ENCODE measurements at places on chromosomes 12 and 14.

DNA sequence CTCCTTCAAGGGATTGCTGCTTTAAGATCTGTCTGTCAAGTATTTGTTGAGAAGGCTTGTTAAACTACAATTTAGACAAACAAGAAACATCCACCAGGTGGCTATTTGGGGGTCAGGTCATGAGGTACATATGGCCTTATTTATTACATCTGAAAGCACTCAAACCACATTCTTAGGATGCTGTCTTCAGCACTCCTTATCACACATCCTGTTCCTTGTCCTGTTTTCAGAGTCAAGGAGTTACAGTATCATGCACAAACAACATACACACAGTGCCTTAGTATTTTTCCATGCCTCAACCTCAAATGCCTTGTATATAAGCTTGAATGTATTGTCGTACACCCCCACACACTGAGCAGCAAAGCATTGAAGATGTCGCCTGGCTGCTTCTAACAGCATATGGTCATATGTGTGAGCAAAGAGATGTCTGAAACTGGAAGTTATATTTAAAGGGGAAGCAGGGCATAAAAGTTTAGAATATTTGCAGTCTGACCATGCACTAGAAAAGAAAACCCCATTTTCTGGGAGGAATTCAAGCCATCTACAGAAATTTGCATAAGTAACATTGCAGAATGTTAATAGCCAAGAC is 83.8 kb downstream of the KCNMB4 start:
- no peak for DNase-seq

- DNase-seq = no peak
These were observed 94.2 kb downstream of the ETV6 start for GRCh38 chr12:11743423-11744409.

DNA sequence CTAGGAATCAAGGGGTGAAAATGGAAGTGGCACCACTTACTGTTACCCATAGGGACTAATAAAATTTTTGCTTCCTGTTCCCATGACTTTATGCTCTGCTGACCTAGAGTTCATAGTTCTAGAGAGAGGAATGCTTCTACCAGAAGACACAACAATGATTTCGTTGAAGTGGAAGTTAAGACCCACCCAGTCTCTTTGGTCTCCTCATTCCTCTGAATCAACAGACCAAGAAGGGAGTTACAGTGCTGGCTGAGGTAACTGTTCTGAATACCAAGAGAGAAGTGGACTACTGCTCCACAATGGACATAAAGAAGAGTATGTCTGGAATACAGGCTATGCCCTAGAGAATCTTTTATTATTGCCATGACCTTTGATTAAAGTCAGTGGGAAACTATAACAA is 23.5 kb upstream of the DYRK2 start:
- DNase-seq = no peak

DNA sequence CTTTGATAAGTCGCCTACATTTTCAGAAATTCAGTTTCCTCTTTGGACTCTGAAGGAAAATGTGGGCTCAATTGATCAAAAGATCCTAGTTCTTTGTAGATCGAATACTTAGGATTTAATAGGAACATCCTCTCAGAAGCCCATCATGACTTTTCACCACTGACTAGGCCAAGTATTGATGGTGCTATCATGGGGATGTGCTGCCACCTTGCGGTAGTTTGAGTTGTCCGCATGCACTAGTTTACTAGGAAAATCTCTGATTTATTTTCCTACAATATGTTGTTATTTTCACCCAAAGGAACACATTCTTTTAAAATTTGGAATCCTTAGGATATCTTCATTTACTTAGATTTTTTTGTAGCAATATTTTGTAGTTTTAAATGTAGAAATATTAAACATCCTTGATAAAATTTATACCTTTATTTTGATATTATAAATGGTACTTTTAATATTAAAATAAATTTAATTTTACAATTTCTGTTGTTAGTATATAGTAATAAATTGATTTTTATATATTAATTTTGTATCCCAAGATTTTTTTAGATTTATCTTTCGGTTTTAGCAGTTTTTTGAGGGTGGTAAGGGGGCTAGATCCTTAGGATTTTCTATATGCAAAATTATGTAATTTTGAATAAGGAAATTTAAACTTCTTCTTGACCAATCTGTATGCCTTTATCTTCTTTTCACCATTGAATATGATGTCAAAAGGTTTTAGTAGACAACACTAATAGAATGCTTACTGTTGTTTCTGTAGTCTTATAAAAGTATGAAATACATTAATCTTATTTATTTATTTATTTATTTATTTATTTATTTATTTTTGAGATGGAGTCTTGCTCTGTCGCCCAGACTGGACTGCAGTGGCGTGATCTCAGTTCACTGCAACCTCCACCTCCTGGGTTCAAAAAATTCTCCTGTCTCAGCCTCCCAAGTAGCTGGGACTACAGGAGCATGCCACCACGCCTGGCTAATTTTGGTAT is 52.9 kb upstream of the OR9K2 start:
- peak; percentile 48 for DNase-seq

DNA sequence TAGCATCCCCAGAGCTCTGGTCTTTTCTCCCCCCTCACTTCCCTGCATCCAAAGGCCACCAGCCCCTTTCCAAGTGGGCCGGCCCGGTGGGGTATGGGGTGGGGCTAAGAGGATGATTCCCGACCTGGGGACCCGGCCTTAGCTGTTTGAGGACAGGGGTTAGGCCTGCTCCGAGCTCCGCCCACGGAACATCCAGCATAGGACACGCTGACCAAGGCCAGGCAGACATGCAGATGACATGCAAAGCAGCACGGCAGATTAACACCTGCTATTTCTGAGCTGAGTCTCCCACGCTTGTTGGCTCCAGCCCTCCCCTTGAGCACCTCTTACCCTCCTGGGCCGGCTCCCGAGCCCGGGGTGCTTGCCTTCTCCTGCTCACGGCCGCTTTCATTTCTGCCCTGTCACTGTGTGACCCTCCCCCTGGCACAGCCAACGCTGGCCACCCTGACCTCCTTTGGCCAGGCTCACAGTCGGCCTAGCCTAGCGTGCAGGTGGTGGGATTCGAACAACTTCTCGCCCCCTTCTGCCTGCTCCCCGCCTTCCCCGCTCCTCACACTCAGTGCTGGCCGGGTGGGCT is 40.2 kb downstream of the TEAD4 start:
- no peak for DNase-seq

DNA sequence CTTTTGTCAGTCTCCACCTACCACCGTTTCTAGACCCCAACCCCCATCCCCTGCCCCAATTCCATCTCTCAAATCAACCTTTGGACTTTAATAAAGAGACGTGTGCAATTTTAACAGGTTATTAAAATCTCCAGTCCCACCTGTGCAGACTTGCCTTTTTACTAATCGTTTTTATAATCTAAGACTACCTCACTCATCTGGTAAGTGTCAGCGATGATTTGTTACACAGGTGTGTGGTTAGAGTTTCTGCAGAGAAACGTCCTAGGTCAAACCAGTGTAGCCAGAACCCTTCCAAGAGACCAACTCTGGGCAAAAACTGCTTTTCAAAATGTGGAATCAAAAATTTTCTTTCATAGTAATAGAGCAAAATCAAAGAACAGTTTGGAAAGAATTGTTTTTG is 60.4 kb upstream of the PELI2 start:
- no peak for DNase-seq

DNA sequence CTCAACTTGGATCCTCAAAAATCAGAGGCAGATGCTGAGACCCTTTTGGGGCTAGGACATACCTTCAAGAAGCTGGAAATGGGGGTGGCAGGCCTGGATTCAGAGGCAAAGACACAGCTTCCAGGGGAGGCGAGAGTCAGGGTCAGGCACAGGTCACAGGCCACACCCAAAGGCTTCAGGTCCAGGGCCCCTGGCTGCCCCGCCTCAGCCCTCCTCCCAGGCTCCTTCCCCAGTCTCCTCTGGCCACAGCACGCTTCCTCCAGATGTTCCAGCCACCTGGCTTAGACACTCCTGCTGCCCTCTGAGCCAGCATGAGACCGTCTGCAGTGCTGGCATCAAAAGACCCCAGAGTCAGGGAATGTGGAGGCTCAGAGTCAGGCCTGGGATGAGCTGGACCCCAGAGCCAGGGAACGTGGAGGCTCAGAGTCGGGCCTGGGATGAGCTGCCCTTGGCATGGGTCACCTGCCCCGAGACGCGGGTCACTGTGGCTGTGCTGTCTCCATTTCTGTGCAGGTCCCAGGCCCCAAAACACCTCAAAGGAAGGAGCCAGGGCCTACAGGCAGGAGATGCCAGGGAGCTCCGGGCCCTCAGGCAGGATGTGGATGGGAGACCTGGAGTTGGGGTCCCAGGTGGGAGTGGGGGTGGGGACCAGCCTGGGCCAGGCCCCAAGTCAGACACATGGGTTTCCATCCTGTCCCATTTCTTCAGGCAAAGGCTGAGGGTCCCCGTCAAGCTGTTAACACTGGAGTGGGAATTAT is 58.9 kb downstream of the DIO3 start:
- DNase-seq = no peak

DNA sequence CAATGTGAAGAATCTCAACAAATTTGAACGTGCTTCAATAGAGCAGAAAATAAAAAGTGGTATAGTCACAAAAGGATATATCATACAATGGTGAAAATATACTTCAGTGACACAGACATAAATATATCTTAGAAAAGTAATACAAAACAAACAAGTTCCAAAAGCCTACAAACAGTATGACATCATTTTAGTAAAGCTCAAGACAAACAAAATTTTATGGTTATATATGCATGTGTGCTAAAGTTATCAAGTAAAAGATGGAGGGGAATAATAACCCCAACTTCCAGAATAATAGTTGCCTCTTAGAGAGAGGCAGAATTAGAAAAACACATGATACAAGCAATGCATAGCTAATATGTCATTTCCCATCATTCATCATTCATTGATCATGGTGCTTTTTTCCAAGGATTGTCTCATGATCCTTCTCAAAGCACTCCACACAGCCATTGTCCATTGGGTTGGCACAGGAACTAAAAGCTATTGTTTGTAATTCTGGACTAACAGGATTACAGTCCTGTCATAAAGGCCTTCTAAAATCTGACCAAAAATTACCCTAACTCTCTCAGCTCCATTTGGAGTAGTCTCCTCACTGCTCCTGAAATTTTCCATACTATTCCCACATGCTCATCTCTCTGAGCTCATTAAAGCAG is 59.5 kb downstream of the IFNG-AS1 start:
- DNase-seq = no peak

DNA sequence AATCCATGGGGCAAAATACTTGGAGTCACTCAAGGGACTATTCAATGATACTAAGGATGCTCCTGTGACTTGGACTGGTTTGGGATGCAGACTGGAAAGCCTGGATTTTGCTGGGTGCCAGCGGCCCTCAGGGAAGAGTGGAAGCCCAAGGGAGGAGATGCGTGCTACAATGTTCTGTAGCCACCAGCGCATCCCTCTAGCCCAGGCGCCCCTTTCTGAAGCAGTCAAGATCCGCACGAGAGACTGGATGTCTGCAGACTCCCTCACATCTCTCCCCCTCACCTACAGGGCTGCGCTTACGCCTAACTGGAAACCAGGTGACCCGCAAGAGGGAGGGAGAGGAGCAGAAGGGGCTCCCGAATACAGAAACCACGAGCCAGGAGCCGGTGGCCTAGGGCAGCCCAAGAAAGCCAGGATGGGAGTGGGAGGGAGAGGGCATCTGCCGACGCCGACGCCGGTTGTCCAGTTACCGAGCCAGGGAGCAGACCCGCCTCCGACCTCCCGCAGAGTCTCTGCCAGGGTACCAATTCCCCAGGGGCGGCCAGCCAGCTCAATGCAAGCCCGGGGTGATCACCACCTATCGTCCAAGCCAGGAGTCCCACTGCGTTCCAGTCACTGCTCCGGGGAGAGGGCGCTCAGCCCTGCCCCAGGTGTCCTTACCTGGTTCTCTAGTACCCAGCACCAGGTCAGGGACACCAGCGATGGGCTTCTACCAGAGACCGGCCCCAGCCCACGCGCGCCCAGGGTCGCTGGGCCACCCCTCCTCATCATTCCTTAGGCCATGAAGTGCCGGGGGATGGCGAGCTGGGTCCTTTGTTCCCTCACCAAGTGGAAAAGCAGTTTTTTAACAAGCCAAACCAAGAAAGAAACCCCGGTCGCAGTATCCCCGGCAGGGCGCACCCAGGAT is 1.2 kb downstream of the NTN4 start:
- no peak for DNase-seq

GRCh38 chr12:121576851-121577391 is 3.9 kb downstream of the KDM2B start:
- DNase-seq = no peak

DNA sequence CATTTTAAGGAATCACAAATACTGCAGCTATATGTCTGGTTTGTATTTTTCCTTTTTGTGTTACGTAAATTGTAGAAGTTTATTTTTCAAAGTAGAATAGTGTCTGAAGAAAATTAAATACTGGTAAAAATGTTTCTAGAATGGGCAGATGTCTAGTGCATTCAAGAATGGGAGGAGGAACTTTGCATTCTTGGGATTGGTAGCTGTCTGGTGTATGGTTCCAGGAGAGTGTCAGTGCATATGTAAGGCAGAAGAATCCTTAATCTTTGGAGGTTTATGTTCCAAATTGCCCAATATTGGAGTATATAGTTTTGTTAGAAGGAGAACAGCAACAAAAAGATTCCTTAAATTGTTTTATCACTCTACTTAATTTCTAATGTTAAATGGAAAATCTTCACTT is 13.5 kb downstream of the PAPOLA start:
- DNase-seq = no peak

DNA sequence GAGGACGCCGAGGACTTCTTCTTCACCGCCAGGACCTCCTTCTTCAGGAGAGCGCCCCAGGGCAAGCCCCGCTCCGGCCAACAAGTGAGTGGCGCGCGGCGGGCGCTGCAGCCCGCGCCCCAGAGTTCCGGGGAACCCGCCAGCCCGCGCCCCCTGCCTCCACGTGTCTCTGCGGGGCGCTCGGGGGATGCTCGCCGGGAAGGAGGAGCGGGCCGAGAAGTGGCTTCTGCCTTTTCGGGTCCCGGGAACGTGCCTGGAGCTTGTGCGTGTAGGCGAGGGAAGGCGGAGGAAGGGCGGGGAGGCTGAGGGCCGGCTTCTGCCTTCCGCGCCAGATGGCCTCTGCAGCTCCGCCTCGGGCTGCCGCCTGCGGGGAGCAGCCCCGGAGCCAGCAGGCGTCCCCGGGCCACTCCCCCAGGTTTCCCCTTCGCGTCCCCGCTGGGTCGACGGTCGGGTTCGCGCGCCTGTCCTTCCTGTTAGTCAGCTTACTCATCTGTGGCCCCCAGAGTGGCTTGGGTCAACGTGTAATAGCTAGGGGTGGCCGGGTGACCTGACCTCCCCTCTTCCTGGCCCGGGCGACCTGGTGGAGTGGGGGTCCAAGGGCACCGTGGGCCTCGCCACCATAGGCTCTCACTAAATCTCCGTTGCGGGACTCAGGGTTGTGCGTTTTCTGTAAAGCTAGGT is 505 bp downstream of the RASSF3 start:
- peak; percentile 81 for DNase-seq

DNA sequence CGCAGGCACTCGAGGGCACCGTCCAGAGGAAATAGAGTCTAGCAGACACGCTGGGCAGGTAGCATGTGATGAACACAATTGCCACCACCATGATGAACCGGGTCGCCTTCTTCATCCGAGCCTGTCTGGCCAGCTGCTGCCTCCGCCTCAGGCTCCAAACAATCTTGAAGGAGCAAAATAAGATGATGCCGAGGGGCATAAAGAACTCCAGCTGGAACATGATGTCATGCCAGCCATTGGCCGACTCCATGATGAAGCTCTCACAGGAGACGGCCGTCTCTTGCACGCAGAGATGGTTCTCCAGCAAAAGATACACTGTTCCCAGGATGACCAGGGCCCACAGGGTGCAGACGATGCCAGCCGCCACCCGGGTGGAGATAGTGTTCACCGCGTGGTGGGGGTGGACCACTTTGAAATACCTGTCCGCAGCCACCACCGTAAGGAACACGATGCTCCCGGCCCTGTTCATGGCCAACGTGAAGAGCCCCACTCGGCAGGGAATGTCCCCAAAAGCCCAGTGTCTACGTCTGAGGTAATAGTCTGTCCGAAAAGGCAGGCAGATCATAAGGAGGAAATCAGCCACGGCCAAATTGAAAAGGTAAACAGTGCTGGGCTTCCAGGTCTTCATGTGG is 945 bp downstream of the HCAR1 start:
- no peak for DNase-seq

Measured in activated B cell treated with CpG ODN at 0.5 μM for 24 hours (primary cell).